ENCODE measurements at places on chromosomes 7 and 10.

DNA sequence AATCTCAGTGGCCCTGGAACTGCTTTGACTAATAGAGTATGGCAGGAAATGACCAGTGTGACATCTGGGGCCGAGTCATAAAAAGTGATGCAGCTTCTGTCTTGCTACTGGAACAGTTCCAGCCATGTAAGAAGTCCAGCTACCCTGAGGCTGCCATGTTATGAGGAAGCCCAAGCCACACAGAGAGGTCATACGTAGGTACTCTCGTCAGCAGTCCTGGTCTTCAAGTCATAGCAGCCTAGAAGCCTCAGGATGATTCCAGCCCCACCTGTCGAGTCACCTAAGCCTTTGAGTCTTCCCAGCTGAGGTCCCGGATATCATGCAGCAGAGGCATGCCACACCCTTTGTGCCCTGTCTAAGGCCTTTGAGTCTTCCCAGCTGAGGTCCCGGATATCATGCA is 92.1 kb downstream of the PPP1R3C start:
- DNase-seq: peak; percentile 37

GRCh38 chr10:43000651-43001426 is 76.0 kb upstream of the RET start:
- DNase-seq: no peak

DNA sequence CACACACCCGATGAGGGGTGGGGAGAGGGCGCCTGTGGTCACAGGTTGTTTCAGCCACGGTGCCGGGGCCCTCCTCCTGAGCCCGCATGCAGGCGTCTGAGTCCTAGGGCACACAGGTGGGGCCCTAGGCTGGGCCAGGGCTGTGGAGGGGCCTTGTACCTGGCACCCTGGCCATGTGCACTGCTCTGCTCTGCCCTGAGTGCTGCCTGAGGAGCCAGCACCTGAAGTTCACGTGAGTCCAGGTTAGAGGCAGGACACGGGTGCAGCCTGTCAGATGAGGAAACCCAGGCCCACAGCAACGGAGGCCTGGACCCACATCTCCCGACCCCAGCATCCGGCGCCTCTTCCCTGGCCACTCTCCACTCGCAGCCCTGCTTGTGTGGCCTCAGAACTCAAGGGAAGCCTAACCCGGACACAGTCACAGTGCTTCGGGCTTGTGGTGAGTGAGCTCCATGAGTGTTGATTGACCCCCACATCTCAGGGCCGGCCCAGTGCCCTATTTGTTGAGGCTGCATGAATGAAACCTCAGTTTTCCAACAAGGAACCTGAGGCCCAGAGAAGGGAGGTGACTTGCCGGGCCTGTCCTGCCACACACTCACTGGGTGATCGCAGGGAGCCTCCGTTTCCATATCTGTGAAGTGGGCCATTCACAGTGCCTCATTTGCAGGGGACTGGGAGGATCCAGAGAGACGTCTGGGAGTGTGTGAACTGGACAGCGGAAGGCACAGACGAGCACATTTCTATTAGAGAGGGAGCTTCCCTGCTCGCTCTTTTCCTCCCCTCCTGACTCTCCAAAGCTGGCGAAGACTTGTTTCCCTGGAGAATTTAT is 39.6 kb downstream of the PPIF start:
- DNase-seq: no peak

DNA sequence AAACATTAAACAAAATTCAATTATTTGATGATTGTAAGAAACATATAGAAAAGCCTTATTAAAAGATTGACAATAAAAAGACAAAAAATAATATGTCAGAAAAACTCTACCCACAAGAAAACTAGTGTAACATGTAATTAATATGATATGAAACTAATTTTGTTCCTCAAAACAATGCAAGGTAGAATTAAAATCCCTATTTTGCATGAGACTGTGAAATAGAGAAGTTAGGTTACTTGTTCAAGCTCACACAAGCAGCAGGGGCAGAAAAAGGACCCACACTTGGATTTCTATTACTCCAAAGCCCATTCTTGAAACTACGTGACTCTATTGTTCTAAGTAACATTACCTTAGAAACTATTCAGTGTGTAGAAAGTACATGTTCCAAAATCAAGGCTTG is 96.4 kb downstream of the KCNMA1 start:
- DNase-seq: no peak

DNA sequence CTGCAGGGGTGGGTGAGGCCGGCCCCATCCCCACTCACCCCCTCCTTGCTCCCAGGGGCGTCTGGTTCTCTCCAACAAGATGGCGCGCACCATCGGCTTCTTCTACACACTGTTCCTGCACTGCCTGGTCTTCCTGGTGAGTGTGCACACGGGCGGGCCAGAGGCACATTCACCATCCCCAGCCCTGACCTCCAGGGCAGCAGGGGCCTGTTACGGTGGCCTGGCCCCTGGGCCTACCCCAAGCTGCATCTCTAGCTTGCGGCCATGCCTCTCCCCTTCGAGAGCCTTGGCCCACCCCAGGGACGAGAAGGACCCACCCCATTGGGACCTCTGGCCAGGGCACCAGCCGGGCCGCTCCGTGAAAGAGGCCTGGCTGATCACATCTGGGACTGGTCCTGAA is 4.9 kb upstream of the SH2B2 start:
- no peak for DNase-seq

DNA sequence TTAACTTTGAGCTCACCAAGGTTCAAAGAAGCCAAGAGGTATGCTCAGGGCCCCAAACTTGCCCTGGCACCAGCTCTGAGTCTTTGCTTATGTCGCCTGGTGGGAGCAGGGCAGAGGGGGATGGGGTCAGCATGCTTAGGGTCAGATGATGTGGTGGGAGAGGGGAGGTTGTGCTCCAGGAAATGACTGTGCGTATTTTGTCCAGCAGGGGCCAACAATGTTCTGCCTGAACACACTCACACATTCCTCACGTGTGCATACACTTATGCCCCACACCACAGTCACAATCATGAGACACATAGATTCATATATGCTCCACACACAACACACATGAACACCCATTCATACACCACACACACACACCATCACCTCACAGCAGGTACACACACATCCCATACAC is 4.4 kb upstream of the RAMP3 start:
- DNase-seq: no peak

GRCh38 chr7:96695581-96695980 is 14.1 kb downstream of the SEM1 start:
- no peak for DNase-seq

- no peak for DNase-seq
These were observed 45.8 kb downstream of the CNNM1 start for GRCh38 chr10:99374972-99375371.

DNA sequence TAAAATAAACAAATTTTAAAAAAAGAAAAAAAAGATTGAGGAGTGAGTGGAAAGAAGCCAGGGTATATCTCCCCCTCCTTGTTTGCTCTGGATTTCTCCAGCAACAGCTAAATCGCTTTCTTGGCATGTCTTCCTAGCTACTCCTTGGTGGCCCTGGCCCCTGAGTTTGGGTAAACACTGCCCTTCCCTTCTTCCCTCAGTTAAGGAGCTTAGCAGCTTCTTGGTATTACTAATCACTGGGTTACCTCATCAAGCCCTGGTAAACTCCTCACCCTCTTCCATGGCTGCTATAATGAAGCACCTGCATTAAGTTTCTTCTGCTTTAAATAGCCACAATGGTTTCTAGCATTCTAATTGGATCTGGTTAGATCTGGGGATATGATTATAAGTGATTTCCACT is 269.8 kb downstream of the FZD1 start:
- DNase-seq: no peak

- no peak for DNase-seq
These were observed 732.8 kb downstream of the ZWINT start for GRCh38 chr10:55628260-55628701.

- DNase-seq: no peak
These were observed 7.9 kb downstream of the BRI3 start for GRCh38 chr7:98289333-98289875.

DNA sequence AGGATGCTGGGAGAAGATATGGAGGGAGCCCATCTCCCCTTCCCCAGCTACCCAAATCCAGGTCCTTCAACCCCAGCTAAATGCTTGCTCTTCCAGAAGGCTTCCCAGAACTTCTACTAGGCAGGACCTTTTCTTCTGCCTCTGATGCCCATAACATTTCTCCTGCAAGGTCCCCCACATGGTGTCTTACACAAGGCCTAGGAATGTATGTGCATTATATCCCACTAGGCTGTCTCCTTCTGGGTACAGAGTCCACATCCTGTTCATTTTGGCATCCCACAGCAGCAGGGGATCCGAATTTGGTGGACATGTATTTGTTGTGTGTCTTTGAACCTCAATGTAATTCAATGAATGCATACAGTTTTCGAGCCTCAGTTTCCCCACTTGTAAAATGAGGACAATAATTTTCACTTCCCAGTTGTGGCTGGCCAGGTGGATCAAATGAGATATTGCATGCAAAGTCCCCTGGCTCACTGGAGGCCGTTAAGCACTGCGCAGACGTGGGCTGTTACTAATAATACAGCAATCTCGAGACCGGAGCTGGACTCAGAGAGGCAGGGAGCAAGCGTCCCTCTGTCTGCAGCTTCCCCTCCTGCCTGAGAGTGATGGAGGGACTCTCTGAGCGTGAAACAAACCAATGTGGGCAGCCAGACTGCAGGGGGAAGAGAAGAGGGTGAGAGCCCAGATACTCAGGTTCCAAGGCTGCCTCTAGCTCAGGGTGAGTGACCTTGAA is 18.6 kb upstream of the YWHAG start:
- DNase-seq: peak; percentile 72

DNA sequence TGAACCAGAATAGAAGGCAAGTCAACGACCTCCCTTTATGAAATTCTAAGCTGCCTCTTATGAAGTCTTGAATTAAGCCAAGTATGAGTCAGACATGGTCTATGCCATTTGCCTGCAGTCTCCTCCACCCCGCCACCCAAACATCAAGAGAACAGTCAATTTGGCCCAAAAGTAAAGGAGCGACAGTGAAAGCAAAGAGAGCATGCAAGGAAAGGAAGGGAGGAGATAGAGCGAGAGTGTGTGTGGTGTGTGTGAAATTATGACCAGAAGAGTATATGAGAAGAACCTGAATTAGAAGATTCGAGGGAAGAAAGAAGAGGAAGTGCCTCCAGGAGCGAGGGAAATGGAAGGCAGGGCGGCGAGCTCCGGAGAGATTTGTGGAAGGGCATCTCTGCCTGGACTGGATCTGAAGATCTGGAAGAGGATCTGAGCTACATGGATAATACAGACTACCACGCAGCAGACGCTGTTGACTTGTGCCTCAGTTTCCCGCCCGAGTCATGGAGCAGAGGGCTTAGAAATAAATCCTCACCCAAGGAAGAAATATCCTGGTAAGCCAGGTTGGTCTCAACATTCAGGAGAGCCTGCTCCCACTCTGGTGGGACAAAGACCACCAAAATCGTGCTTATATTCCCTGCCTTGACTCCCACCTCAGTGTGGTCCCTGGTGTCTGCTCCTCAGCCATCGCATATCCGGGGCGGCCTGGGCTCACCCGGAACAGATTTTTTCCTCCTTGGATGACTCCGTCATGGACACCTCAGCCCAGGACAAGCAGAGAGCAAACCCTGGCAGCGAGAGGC is 459 bp downstream of the ZDHHC6 start:
- no peak for DNase-seq

DNA sequence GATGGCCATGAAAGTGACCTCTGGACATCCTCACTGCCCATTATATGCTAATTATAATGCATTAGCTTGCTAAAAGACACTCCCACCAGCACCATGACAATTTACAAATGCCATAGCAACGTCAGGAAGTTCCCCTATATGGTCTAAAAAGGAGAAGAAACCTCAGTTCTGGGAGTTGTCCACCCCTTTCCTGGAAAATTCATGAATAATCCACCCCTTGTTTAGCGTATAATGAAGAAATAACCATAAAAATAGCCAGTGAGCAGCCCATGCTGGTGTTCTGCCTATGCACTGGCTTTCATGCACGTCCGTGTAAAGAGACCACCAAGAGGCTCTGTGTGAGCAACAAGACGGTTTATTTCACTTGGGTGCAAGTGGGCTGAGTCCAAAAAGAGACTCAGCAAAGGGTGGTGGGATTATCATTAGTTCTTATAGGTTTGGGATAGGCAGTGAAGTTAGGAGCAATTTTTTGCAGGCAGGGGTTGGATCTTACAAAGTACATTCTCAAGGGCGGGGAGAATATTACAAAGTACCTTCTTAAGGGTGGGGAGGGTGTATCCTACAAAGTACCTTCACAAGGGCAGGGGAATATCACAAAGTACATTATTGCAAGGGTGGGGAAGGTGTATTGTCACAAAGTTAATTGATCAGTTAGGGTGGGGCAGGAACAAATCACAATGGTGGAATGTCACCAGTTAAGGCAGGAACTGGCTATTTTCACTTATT is 45.6 kb downstream of the LBX1 start:
- no peak for DNase-seq

- DNase-seq: no peak
These were observed 379.3 kb upstream of the PCDH15 start for GRCh38 chr10:55180357-55180756.

GRCh38 chr7:91880016-91880412 is 488 bp downstream of the MTERF1 start:
- no peak for DNase-seq

DNA sequence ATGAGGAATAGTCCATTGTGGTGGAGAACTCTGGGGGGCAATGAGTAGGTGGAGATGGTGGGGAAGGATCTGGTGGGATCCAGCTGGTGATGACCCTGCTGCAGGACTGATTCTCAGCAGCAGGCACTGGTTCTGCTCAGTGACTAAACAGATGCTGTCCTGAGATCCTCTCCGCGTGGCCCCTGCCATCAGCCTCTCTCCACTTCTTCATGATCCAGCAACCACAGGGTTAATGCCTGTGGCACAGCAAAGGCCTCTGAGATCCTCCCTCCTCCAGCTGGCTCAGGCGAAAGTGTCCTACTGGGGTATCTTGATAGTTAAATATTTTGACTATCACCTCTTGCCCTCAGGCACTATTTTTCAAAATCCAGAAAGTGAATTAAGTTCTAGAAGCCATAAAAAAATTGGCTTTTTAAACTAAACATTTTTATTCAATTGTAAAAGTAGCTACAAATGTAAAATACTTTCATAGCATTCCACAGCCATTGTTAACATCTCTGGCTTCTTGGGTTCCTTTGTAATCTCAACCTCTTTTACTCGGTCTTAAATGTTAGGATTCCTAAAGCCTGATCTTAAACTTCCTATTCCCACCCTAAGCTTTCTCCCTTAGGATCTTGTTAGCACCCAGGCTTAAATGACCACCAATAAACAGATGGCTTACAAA is 13.1 kb downstream of the PLAU start:
- no peak for DNase-seq

DNA sequence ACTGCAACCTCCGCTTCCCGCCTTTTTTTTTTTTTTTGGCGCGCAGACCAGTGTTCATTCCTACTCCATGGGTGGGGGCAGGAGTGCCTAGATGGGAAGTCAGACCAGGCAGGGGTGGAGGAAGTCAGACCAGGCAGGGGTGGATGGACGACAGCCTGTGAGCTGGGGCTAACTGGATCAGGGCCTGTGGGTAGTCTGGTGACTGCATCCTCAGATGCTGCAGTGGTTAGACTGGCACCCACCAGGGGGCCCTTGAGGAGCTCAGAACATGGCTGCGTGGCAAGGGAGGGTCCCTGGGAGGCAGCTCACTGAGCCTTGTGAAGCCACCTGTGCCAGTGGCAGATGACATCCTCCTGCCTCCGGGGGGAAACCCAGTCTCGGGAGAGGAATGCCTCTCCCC is 35.1 kb downstream of the RCC1L start:
- no peak for DNase-seq

GRCh38 chr10:93058139-93058538 is 2.5 kb upstream of the CYP26C1 start:
- DNase-seq: no peak

GRCh38 chr7:10122551-10123100 is 851.0 kb upstream of the PHF14 start:
- no peak for DNase-seq
